ENCODE measurements at places on chromosomes 2 and 18.

DNA sequence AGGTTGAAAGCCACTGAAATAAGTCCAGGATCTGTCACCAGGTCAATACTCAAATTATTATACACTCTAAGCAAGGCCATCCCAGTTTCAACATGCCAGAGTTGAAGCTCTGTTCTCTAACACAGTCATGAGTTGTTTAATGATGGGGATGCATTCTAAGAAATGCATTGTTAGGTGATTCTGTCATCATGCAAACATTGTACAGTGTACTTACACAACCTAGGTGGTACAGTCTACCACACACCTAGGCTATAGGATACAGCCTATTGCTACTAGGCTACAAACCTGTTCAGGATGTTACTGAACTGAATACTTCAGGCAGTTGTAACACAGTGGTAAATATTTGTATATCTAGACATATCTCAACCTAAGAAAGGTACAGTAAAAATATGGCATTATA lies 162.2 kb downstream of the BAZ2B start:
- no peak for DNase-seq

GRCh38 chr2:24482251-24482971 lies 8.6 kb upstream of the NCOA1 start:
- DNase-seq = peak; percentile 79

GRCh38 chr18:24063121-24063731 lies 48.7 kb downstream of the TTC39C start:
- no peak for DNase-seq

GRCh38 chr2:198517976-198518375 lies 713.6 kb downstream of the PLCL1 start:
- no peak for DNase-seq

Measured in hematopoietic multipotent progenitor cell treated with erythropoietin and hydrocortisone succinate and interleukin-3 and kit ligand, for 8 days (in vitro differentiated cells).